ENCODE measurements at places on chromosomes 5 and 9. TPM values are rescaled to one million over a fixed set of nuclear protein-coding genes. Genes with fewer than 3 reads are reported as not detected.

PALM2AKAP2 gene
- total RNA-seq = 8.2 TPM

CCNB1 gene
- 34.5 TPM for total RNA-seq

CFAP157 gene
- total RNA-seq = not detected

CDC25C gene
- not detected for total RNA-seq

CLTA gene
- 353 TPM for total RNA-seq

ZFP37 gene
- total RNA-seq = 0.48 TPM

GPR21 gene
- 0.48 TPM for total RNA-seq

LECT2 gene
- not detected for total RNA-seq

PCDHA4 gene
- 1.2 TPM for total RNA-seq

FBXW2 gene
- total RNA-seq = 28.4 TPM

All from tracheal epithelial cell (primary cell).